ENCODE measurements at places on chromosomes 13 and 19. TPM values are rescaled to one million over a fixed set of nuclear protein-coding genes. Genes with fewer than 3 reads are reported as not detected.

Gene CYP2S1
- polyA plus RNA-seq = 10.3 TPM

- no peak for DNase-seq
- no peak overlapping the region for H3K27ac ChIP-seq
- no peaks in the 10 kb centered on the region for H3K27me3 ChIP-seq
These were observed 19.8 kb downstream of the STK24 start for GRCh38 chr13:98556968-98557631.

Gene TRPC4
- not detected for polyA plus RNA-seq

- no peaks in the 10 kb centered on the region for H3K4me1 ChIP-seq
- no peaks in the 10 kb centered on the region for H3K27me3 ChIP-seq
- no peak overlapping the region for H3K27ac ChIP-seq
- H3K4me3 ChIP-seq = no peak overlapping the region
These were observed 1633.5 kb downstream of the SLITRK1 start for GRCh38 chr13:82248762-82249161.

Gene NCR1
- polyA plus RNA-seq = not detected

DNA sequence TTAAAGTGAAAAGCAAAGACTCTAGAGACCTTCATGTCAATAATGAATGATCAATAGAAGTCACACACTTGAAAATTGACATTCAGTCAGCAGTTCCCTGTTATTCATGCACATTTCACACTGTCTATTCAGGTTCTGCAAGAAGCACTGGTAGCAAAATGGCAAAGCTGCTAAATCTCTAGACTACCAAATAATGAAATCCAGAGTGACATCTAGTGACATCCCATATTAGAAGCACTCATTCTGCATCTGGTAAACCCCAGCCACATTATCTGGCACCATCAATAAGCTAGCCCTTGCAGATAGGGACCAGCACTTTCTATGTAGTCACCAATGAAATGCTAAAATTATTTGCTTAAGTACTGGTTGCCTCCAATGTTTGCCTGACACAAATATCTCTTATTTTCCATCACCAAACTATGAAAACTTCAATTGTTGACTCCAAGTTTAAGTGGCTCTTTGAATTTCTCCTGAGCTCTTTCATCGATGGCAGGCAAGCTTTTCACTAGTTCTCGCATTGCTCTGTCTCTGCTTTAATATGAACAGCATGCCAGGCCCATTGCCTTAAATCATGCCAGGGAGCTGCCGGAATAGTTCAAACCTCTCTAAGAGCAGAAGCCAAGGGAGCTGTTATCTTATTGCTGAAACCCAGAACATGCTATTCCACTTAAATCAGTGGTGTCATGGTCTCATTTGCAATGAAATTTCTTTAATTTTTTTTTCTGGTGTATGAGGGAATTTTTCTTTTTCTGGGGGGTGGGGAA is 409.9 kb downstream of the MZT1 start:
- H3K36me3 ChIP-seq = no peaks in the 10 kb centered on the region
- no peak overlapping the region for H3K27ac ChIP-seq
- H3K4me3 ChIP-seq = no peak overlapping the region
- no peaks in the 10 kb centered on the region for H3K27me3 ChIP-seq
- no peaks in the 10 kb centered on the region for H3K4me1 ChIP-seq

Gene ARRDC5
- 0.46 TPM for polyA plus RNA-seq

Gene FAAP24
- 1.1 TPM for polyA plus RNA-seq

- no peak overlapping the region for H3K27ac ChIP-seq
- no peak for DNase-seq
- H3K4me3 ChIP-seq = no peak overlapping the region
- no peaks in the 10 kb centered on the region for H3K27me3 ChIP-seq
- H3K4me1 ChIP-seq = no peaks in the 10 kb centered on the region
- H3K36me3 ChIP-seq = no peaks in the 10 kb centered on the region
These were observed 376.4 kb upstream of the ZNF507 start for GRCh38 chr19:31969016-31969415.

- H3K36me3 ChIP-seq = no peaks in the 10 kb centered on the region
- H3K4me1 ChIP-seq = no peaks in the 10 kb centered on the region
- H3K27me3 ChIP-seq = no peaks in the 10 kb centered on the region
- H3K4me3 ChIP-seq = no peak overlapping the region
- DNase-seq = no peak
These were observed 89.9 kb downstream of the FGF14 start for GRCh38 chr13:102311901-102312300.

All from CD14-positive monocyte (primary cell).